Activated CD4-positive, alpha-beta T cell treated with anti-CD3 and anti-CD28 coated beads, Interleukin-2, amount 10 ng/mL, durations not matched to agents 24 days and 14 days (primary cell): ENCODE measurements at places on chromosomes 13 and 19. TPM values are rescaled to one million over a fixed set of nuclear protein-coding genes. Genes with fewer than 3 reads are reported as not detected.

DNA sequence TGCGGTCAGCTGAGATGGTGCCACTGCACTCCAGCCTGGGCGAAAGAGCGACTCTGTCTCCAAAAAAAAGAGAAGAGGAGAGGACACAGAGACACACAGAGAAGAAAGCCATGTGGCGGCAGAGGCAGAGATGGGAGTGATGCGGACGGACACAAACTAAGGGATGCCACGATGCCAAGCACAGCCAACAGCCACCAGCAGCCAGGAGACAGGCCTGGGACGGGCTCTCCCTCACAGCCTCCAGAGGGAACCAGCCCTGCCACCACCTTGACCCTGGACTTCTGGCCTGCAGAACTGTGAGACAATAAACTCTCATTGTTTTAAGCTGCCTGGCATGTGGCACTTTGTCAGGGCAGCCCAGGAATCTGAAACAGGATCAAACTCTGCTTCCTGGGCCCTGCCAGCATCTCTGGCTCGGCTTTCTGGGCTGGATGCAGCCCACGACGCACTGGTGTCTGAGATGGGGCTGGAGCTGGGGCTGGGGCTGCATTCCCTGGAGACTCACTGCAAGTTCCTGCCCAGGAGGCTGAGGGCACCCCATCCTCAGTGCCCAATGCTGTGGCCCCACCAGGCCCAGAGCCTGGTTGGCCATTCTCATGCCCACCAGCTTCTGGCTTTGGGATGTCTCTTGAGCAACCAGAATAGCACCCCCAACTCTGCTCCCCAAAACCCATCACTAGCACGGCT, 3.0 kb downstream of the F2RL3 start:
- H3K4me1 ChIP-seq: peaks cover 13% of the 10 kb centered on the region
- H3K27ac ChIP-seq: no peak overlapping the region
- peaks cover 20% of the 10 kb centered on the region for H3K27me3 ChIP-seq
- no peaks in the 10 kb centered on the region for H3K36me3 ChIP-seq

DNA sequence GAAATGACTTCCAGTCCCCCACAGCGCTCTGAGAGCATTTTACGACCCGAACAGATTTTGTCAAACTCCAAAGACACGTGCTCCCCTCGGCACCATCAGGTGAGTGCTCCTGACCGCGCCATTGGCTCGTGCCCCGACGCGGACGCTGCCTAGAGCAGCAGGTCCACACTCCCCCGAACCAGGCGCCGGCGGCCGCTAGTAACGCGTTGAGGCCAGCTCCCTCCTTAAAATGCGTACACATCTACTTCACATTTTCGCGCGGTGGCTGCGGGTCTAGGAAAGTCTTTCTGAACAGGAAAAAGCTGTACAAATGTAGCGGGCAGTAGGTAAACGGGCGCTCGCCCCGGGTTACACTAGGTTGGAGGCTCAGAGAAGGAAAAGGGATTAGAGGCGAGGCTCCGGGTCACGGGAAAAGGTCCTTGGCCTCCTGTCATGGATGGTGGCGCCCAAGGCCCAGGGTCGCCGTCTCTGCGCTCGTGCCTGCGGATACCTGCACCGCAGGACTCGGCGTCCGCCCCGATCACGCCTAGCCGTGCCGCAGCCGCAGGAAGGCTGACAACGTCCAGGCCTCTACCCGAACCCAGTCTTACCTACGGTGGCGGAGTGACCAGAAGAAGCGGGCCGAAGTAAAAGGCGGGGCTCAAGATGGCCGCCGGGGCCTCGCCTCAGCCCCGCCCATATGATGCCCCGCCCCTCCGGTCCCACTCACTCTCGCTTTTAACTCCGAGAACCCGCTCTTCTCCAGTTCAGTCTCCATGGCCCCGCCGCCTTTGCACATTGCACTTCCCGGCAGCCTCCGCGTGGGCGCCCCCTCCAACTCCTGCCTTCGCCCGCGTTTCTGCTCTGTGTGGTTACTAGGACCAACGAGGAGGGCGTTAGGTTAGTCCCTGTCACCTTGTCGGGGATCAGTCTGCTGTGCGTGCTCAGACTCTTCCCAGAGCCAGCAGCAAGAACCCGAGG, at the start of gene ESD:
ESD (minus strand) TSS at position 647 of the 960 bp plus-strand sequence. CDS start 5,748 bp downstream, outside the sequence.
- DNase-seq: peak; percentile 97
- H3K4me3 ChIP-seq: peak within 1 kb of the TSS; percentile 96
- peak within 1 kb of the TSS; percentile 98 for H3K27ac ChIP-seq
- peaks cover 16% of the 10 kb centered on the region for H3K36me3 ChIP-seq
- peaks cover 4% of the 10 kb centered on the region for H3K27me3 ChIP-seq

- no peaks in the 10 kb centered on the region for H3K27me3 ChIP-seq
- H3K4me3 ChIP-seq: no peak overlapping the region
- no peak for DNase-seq
Observed at GRCh38 chr19:19633711-19634515, 5.9 kb upstream of the LPAR2 start.

- H3K4me3 ChIP-seq: peak overlapping the region; percentile 99
- H3K27ac ChIP-seq: peak overlapping the region; percentile 91
- H3K4me1 ChIP-seq: peaks cover 31% of the 10 kb centered on the region
- peaks cover 29% of the 10 kb centered on the region for H3K27me3 ChIP-seq
- peaks cover 7% of the 10 kb centered on the region for H3K36me3 ChIP-seq
Observed at GRCh38 chr13:77698201-77699058, 943 bp downstream of the SLAIN1 start.

GRCh38 chr19:7603919-7604318, 8.3 kb downstream of the CAMSAP3 start:
- no peak for DNase-seq
- no peak overlapping the region for H3K27ac ChIP-seq
- H3K27me3 ChIP-seq: peaks cover 4% of the 10 kb centered on the region
- H3K4me3 ChIP-seq: no peak overlapping the region

GRCh38 chr19:10543420-10544241, at the start of gene ATG4D:
Gene ATG4D (plus strand): TSS chr19:10543904. CDS start chr19:10544091, 187 bp downstream.
- H3K4me1 ChIP-seq: peaks cover 13% of the 10 kb centered on the region
- H3K4me3 ChIP-seq: peak within 1 kb of the TSS; percentile 90
- peaks cover 10% of the 10 kb centered on the region for H3K36me3 ChIP-seq
- peaks cover 13% of the 10 kb centered on the region for H3K27me3 ChIP-seq

- H3K4me1 ChIP-seq: no peaks in the 10 kb centered on the region
- no peak overlapping the region for H3K27ac ChIP-seq
- no peaks in the 10 kb centered on the region for H3K36me3 ChIP-seq
Observed at GRCh38 chr19:22893855-22894270, 61.8 kb downstream of the ZNF723 start.

GRCh38 chr13:66427458-66427861, 802.7 kb downstream of the PCDH9 start:
- H3K27ac ChIP-seq: no peak overlapping the region
- no peaks in the 10 kb centered on the region for H3K4me1 ChIP-seq
- no peaks in the 10 kb centered on the region for H3K27me3 ChIP-seq
- DNase-seq: no peak
- H3K4me3 ChIP-seq: no peak overlapping the region
- no peaks in the 10 kb centered on the region for H3K36me3 ChIP-seq

GRCh38 chr13:111270126-111270525, 50.3 kb upstream of the TEX29 start:
- peak overlapping the region; percentile 59 for H3K27ac ChIP-seq
- H3K36me3 ChIP-seq: peaks cover 39% of the 10 kb centered on the region
- no peak for DNase-seq
- H3K27me3 ChIP-seq: no peaks in the 10 kb centered on the region
- no peak overlapping the region for H3K4me3 ChIP-seq

DNA sequence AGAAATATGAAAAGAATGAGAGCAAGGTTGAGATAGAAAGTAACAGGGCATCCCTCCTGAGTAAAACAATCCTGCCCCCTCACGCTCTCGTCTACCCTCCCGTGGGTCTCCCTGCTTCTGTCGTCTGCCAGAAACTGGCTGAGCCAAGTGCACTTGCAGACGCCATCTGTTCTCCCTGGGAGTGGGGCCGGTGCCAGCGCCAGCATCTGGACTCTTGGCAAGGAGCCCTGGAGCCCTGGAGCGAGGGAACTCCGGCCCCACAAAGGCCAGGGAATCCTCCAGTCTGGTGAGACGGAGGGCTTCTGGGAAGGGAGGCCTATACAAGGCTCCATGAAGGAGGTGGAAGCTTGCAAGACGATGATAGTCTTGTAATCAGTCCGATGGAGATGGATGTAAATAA, 2.3 kb upstream of the TMEM91 start:
- no peak overlapping the region for H3K27ac ChIP-seq
- DNase-seq: no peak
- H3K27me3 ChIP-seq: no peaks in the 10 kb centered on the region
- H3K4me1 ChIP-seq: peaks cover 13% of the 10 kb centered on the region

- no peak for DNase-seq
- peaks cover 42% of the 10 kb centered on the region for H3K4me1 ChIP-seq
- peak overlapping the region; percentile 73 for H3K27ac ChIP-seq
- peaks cover 5% of the 10 kb centered on the region for H3K36me3 ChIP-seq
- peak overlapping the region; percentile 6 for H3K4me3 ChIP-seq
Observed at GRCh38 chr19:38266981-38267597, 2.7 kb downstream of the SPINT2 start.

GRCh38 chr13:41654796-41655195, 197.4 kb downstream of the RGCC start:
- peaks cover 11% of the 10 kb centered on the region for H3K4me1 ChIP-seq
- H3K27me3 ChIP-seq: no peaks in the 10 kb centered on the region
- DNase-seq: no peak
- no peak overlapping the region for H3K27ac ChIP-seq
- no peak overlapping the region for H3K4me3 ChIP-seq
- H3K36me3 ChIP-seq: no peaks in the 10 kb centered on the region

DNA sequence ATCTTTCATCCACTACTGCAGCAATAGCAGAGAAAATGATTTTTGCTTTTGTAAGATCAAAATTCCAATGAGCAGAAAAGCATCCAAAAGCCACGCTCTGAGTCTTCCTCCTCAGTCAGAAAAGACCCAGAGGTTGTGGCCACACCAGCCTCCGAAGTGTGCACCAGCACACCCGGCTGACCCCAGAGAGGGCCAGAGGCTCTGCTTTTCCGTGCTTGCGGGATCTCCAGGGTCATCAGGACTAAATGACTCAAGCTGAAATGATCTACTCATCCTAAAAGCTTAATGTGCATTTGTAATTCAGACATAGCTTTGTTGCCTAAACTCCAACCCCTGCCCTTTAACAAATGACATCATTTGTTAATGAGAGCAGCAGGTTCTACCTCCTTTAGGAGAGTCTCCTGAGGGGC, 16.5 kb downstream of the RXFP2 start:
- H3K4me1 ChIP-seq: no peaks in the 10 kb centered on the region
- no peaks in the 10 kb centered on the region for H3K36me3 ChIP-seq
- no peak for DNase-seq
- H3K27me3 ChIP-seq: no peaks in the 10 kb centered on the region
- no peak overlapping the region for H3K4me3 ChIP-seq

- H3K4me1 ChIP-seq: peaks cover 34% of the 10 kb centered on the region
- DNase-seq: no peak
- H3K27me3 ChIP-seq: peaks cover under 1% of the 10 kb centered on the region
- H3K36me3 ChIP-seq: no peaks in the 10 kb centered on the region
- H3K27ac ChIP-seq: no peak overlapping the region
Observed at GRCh38 chr19:35351411-35352176, 3.9 kb downstream of the FFAR1 start.

GRCh38 chr19:31717269-31717923, 368.2 kb upstream of the TSHZ3 start:
- H3K36me3 ChIP-seq: no peaks in the 10 kb centered on the region
- H3K27me3 ChIP-seq: no peaks in the 10 kb centered on the region
- DNase-seq: no peak
- no peak overlapping the region for H3K27ac ChIP-seq
- H3K4me3 ChIP-seq: no peak overlapping the region

- H3K4me1 ChIP-seq: no peaks in the 10 kb centered on the region
- H3K36me3 ChIP-seq: peaks cover 32% of the 10 kb centered on the region
- H3K4me3 ChIP-seq: no peak overlapping the region
- no peak for DNase-seq
Observed at GRCh38 chr19:17319473-17320238, 10.3 kb downstream of the DDA1 start.

THSD8 gene
- total RNA-seq: 26.8 and 32.7 TPM in 2 replicates

GNG7 gene
- total RNA-seq: 0.07 and 0.09 TPM in 2 replicates

SIGLEC12 gene
- 0.98 and 1.5 TPM in 2 replicates for total RNA-seq

TUBB4A gene
- 2.8 and 3.3 TPM in 2 replicates for total RNA-seq

ARL11 gene
- total RNA-seq: 0.65 and 0.76 TPM in 2 replicates

NDFIP2 gene
- 258 and 272 TPM in 2 replicates for total RNA-seq

NKPD1 gene
- 0.16 and 0.28 TPM in 2 replicates for total RNA-seq

FCHO1 gene
- 91.9 and 96.2 TPM in 2 replicates for total RNA-seq
